ENCODE measurements at places on chromosomes 4 and X.

DNA sequence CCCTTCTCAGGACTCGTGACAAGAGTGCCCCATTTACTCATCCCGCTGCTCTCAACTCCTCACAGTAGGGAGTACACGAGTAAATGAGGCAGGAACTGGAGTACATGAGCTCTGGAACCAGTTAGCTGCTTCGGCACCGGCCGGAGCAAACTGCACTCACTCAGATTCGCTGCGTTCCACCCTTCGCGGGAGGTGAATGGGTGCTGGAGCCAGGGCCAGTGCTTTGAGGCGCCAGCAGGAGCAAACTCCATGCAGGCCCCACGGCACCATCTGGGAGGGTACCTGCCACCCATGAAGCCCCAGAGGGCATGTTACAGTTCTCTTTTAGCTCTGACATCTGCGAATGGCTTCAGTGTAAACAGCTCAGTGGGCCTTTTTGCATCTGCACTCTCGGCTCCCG is 315.5 kb upstream of the GK2 start:
- DNase-seq: no peak

DNA sequence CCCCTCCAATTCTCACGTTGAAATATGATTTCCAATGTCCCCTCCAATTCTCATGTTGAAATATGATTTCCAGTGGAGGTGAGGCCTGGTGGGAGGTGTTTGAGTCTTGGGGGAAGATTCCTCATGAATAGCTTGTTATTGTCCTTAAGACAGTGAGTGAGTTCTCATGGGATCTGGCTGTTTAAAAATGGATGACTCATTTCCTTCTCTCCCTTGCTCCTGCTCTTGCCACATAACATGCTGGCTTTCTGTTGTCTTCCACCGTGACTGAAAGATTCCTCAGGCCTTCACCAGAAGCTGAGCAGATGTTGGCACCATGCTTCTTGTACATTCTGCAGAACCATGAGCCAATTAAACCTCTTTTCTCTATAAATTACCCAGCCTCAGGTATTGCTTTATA is 346.8 kb upstream of the TECRL start:
- peak; percentile 62 for DNase-seq

DNA sequence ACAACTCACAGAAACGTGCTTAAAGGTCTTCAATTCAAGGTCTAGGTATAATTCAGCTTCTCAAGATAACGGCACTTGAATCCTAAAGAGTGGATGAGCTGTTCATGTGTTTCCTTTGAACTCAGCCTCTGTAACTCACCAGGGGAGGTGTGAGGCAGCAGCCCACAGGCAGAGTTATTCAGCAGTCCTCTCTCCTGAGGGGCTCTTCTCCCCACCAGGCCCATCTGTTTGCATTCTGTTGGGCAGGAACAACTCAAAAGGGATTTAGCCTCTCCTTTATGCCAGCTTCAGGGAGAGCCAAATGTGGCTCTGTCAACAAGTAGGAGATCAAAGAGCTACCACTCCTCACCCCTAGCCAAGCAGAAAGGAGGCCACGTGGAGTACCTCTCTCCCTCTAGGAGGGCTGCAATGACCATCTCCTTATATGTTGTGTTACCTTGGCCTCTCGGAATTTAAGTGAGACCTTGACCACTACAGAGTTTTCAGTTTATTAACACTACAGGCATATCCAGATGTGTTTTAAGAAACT is 151.2 kb downstream of the SPATA18 start:
- DNase-seq: no peak

DNA sequence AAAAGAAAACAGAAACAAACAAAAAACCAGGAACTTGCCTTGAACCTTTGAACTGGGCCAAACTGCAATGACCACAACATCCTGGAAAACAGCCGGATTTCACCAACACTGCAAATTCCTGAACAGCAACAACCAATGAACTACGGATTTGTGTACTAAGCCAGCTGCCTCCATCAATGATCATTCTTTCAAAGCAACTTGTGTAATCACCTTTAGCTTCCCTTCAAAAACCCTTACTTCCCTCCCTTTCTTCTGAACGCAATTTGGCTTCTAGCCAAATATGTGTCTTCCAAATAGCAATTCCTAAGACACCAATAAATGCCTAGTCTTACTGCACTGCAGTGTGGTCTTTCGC is 98.5 kb upstream of the FAM47C start:
- DNase-seq: no peak

DNA sequence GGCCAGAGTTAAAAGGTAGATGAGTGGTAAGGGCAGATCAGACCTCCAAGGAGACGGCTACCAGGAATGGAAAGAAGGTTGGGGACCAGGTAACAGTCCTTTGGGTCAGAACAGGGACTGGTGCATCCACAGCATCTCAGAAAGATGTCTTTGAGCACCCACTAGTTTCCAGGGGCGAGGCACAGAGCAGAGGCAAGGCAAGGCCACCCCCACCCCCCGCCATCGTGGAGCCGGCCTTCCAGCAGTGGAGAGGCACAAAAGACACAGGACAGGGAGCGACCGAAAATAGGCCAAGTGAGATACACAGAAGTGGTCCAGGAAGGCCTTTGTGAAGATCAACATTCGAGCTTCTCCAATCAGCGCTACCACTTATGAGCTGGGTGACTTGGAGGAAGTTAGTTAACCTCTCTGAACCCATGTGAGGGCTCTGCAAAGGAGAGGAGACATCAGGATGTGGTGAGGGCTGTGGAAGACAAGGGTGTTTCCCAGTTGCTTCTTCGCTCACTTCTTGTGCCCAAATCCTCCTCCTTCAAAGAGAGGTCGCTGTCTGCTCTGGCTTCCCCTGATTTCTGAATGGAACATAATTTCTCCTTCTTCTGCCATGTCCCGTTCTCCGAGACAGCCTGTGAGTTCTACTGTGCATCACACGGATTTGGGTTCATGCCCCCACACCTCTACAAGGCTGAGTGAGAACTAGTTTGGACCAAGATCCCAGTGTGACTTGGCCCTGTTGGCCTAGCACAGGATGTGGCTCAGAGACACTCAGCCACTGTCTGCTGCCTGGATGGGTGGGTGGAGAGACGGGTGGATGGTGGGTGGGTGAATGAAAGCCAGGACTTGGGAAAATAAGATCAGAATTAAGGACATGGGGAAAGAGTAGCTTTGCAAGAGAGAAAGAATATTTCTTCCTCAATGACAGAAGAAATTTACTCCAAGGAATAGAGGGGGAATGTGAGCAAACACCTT is 16.7 kb upstream of the MSX1 start:
- DNase-seq: no peak

GRCh38 chrX:1212532-1212931 is at the start of gene CRLF2:
Gene CRLF2 (minus strand): TSS chrX:1212649. CDS start chrX:1212634, 15 bp downstream.
- peak; percentile 3 for DNase-seq

- peak; percentile 9 for DNase-seq
Observed at GRCh38 chr4:138576684-138577083, 334.5 kb upstream of the SLC7A11 start.

- peak; percentile 30 for DNase-seq
Observed at GRCh38 chr4:143337600-143338287, 1.1 kb downstream of the GAB1 start.

- no peak for DNase-seq
Observed at GRCh38 chr4:91099666-91100065, 972.5 kb downstream of the CCSER1 start.

- DNase-seq: no peak
Observed at GRCh38 chrX:100208076-100208475, 202.0 kb downstream of the PCDH19 start.

DNA sequence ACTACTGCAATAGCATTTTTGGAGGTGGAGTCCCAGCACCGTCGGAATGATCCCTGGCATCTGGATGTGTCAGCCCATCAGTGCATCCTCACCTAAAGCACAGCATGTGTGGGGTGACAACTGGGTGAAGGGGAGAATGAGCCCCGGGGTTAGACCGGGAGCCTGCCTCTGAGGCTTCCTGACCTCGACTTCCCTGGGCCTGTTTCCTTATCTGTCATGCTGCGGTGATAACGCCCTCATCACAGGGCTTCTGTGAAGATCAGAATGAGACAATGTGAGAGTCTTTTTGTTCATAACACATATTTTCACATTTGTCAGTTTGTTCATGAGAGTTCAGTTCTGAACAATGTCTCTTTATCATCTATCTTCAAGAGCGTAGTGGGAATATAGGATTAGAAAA is 31.1 kb upstream of the PDLIM3 start:
- DNase-seq: no peak

DNA sequence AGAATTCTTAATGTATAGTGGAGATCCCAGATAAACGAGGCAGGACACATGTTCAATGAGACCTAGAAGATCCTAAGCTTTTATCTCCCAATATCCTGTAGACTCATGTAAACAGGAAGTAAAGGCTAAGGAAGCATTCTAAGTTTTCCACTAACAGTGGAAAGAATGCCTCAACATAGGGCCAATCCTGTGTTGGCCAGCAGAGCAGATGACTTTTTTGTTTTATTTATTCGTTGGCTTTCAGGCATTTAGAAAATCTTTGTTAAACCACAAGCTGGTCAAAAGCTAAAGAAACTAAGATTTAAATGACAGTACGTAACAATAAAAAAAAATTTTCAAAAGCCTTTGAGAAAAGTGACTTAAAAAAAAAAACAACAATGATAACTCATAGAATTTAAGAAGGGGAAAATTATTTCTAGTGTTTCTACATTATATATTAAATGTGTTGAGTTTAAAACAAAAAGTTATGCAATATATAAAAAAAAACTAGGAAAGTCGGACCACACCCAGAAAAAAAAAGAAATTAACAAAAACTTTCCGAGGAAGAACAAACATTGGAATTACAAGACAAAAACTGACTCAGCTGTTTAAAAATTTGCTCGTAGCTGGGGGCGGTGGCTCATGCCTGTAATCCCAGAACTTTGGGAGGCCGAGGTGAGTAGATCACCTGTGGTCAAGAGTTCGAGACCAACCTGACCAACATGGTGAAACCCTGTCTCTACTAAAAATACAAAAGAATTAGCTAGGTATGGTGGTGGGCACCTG is 759.3 kb downstream of the FSTL5 start:
- DNase-seq: peak; percentile 64

- no peak for DNase-seq
Observed at GRCh38 chr4:13938299-13938698, 310.8 kb upstream of the BOD1L1 start.

DNA sequence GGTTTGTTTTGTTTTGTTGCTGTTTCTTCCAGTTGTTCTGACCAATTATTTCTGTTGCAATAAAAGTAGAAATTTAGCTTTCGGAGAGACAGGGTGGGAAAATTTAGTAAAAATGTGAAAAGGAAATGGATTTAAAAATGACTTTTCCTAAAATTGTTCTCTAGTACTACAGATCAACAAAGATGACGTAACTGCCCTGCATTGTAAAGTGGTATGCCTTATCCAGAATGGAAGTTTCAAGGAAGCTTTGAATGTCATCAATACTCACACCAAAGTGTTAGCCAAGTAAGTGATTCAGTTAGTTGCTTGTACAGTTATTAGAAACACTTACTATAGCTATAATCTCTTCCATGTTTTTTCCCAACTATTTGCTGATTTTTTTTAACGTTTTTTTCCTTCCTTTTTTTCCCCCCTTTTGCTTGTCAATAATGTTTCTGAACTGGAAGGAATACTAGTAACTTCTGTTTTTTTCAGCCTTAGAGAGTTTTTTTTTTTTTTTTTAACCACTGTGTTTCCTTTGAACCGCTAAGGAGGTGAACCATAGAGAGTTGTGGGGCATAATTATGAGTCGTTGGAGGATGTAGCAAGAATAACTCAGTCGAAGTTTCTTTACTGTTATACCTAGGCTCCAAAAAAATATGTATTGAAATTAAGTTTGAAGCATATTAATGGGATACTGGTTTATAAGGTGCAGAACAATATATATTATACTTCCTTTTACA is 2.2 kb downstream of the SRP72 start:
- DNase-seq: no peak

DNA sequence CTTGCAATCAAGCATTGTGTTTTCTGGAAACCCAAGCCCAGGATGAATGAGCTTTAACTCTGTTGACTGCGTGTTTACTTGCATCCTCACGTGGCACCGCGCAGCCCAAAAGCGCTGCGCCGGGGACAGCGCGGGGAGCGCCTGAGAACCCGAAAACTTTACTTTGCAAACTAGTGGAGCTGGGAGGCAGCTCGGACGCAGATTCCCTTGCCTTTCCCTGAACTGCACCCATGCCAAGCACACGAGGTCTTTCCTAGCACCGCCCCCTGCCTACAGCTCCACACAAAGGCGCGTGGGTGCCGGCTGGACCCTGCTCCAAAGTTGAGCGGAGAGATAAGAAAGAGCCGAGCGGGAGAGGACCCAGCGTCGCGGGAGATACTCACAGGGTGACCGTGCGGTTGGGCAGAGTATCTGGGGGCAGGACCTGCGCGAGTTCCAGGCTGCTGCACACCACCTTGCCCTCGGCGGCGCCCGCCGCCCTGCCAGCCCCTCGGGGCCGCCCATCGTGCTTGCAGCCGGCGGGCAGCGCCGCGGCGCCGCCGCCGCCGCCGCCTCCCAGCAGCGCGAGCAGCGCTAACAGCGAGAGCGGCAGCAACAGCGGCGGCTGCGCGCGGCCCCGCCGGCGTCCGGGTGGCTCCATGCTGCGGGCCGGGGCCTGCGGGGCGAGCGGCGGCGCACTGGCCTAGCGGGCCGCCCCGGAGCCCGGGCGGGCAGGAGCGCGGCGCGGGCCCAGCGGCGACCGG is 550 bp downstream of the ADGRA3 start:
- DNase-seq: peak; percentile 56

- DNase-seq: peak; percentile 42
Observed at GRCh38 chrX:106875151-106875550, 28.0 kb downstream of the RIPPLY1 start.

GRCh38 chrX:102745513-102745856 is 24.9 kb downstream of the GPRASP3 start:
- no peak for DNase-seq

- no peak for DNase-seq
Observed at GRCh38 chr4:168849030-168849675, 160.9 kb downstream of the CBR4 start.

- DNase-seq: no peak
Observed at GRCh38 chrX:33132569-33132968, 78.8 kb downstream of the DMD start.

DNA sequence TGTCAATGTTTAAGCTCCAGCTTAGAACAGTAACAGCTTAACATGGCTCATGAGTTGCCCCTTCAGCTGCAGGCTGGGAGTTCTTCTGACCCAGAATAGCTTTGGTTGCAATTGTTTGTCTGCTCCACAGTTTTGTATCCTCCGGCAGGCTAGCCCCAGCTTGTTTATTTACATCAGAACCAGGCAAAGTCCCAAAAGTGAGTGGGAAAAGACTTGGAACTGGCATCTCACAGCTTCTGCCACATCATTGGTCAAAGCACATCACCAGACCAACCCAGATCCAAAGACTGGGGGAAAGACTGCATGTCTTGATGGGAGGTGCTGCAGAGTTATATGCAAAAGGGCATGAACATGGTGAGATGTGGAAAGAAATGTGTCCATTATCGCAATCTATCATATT is 231.2 kb upstream of the CPEB2 start:
- peak; percentile 24 for DNase-seq

- no peak for DNase-seq
Observed at GRCh38 chr4:38111717-38112116, 151.5 kb downstream of the PTTG2 start.
